ENCODE measurements at places on chromosomes 2 and 18. TPM values are rescaled to one million over a fixed set of nuclear protein-coding genes. Genes with fewer than 3 reads are reported as not detected.

The SLC4A5 gene
- 8.0 TPM for total RNA-seq

The CCDC74B gene
- total RNA-seq: 0.28 TPM

The COL5A2 gene
- 0.68 TPM for total RNA-seq

The GPR17 gene
- total RNA-seq: not detected

The SERPINB8 gene
- 4.9 TPM for total RNA-seq

The CYS1 gene
- not detected for total RNA-seq

- no peaks in the 10 kb centered on the region for H3K27me3 ChIP-seq
- no peaks in the 10 kb centered on the region for H3K36me3 ChIP-seq
- no peak overlapping the region for H3K4me3 ChIP-seq
- peak; percentile 14 for DNase-seq
Observed at GRCh38 chr2:19711470-19712372, 190.1 kb downstream of the TTC32 start.

DNA sequence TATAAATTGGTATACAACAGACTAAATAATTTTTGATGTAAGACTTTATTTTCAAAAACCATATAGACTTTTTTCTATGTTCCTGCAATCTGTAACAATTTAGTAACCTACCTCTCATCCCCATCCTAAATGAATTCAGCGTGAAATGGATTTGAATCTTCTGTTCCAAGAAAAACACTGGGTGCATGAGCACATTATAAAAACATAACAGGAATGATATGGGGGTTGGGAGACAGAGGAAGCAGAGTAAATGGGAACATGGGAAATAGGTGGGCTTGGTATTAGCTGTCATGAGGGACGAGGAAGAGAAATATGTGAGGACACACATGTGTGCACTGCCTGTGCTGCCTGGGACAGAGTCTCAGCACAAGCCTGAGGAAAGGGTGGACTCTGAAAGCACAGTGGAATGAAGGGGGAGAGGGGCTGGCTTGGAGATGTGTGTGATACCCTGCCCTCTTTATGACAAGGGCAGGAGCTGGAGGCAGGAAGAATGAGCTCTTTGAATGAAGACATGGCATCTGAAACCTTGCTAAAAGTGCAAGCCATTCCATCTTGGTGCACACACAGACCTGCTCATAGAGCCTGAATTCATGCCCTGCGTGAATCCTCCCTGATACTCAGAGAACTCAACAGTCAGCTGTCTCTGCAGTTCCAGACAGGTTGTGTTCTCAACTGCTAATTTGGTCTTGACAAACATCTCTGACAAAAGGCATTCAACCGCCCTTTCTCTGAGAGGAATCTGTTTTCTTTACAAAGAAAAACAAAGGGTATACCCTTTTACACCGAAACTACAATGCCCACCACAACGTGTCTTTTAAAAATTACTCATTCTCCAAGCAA is 66.6 kb downstream of the EPB41L3 start:
- H3K27ac ChIP-seq: no peak overlapping the region
- DNase-seq: no peak
- no peaks in the 10 kb centered on the region for H3K27me3 ChIP-seq
- H3K36me3 ChIP-seq: no peaks in the 10 kb centered on the region
- H3K4me3 ChIP-seq: no peak overlapping the region
- no peaks in the 10 kb centered on the region for H3K4me1 ChIP-seq

- H3K4me3 ChIP-seq: no peak overlapping the region
- no peak overlapping the region for H3K27ac ChIP-seq
- no peaks in the 10 kb centered on the region for H3K36me3 ChIP-seq
- no peaks in the 10 kb centered on the region for H3K27me3 ChIP-seq
- peaks cover 12% of the 10 kb centered on the region for H3K4me1 ChIP-seq
Observed at GRCh38 chr2:121694398-121695170, 42.1 kb downstream of the NIFK start.

GRCh38 chr18:73613706-73614340 is 533.8 kb downstream of the FBXO15 start:
- no peak for DNase-seq
- H3K4me1 ChIP-seq: no peaks in the 10 kb centered on the region
- H3K27ac ChIP-seq: no peak overlapping the region
- H3K27me3 ChIP-seq: no peaks in the 10 kb centered on the region
- H3K4me3 ChIP-seq: no peak overlapping the region

DNA sequence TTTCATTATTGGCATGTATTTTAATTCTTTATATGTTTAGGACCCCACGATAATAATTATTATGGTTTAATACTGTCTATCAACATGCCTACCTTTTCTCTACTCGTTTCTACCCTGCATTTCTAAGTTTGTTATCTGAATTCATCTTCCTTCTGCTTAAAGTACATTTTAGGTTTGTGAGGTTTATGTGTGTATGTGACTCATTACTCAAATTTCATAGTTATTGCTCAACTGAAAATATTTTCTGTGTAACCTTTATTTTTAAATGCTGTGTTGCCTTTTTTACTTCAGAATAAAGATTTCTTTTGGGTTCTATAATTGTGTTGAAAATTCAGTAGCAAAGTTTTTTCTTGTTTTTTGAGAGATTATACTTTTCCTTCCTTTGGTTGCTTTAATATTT is 933.9 kb upstream of the LRRTM1 start:
- no peaks in the 10 kb centered on the region for H3K36me3 ChIP-seq
- no peak overlapping the region for H3K27ac ChIP-seq
- no peaks in the 10 kb centered on the region for H3K27me3 ChIP-seq
- H3K4me3 ChIP-seq: no peak overlapping the region
- H3K4me1 ChIP-seq: no peaks in the 10 kb centered on the region

- H3K27me3 ChIP-seq: no peaks in the 10 kb centered on the region
- no peak overlapping the region for H3K4me3 ChIP-seq
- H3K4me1 ChIP-seq: peaks cover 6% of the 10 kb centered on the region
- no peak overlapping the region for H3K27ac ChIP-seq
- no peak for DNase-seq
Observed at GRCh38 chr2:172484253-172484652, 56.9 kb downstream of the ITGA6 start.

- H3K4me1 ChIP-seq: no peaks in the 10 kb centered on the region
- no peaks in the 10 kb centered on the region for H3K36me3 ChIP-seq
- no peaks in the 10 kb centered on the region for H3K27me3 ChIP-seq
- no peak overlapping the region for H3K27ac ChIP-seq
- H3K4me3 ChIP-seq: no peak overlapping the region
Observed at GRCh38 chr18:39314595-39314994, 1749.0 kb upstream of the CELF4 start.

DNA sequence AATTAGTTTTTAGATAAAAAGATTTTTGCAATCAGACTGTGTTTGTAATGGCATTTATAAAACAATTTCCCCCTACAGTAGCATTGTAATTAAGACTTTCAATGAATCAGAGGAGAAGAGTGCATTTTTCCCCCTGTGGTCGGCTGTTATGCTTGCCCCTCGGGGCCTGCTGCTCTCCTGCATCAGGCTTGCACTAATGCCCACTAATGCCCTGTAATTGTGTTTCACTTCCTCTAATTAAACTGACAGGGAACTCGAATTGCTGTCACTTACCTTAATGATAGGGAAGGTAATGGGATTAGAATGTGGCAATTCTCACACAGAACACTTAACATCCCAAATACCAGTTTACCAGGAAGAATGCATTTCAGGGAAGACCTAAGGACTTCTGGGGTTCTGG is 61.2 kb upstream of the LRRTM1 start:
- H3K27me3 ChIP-seq: no peaks in the 10 kb centered on the region
- no peaks in the 10 kb centered on the region for H3K4me1 ChIP-seq
- H3K36me3 ChIP-seq: no peaks in the 10 kb centered on the region

DNA sequence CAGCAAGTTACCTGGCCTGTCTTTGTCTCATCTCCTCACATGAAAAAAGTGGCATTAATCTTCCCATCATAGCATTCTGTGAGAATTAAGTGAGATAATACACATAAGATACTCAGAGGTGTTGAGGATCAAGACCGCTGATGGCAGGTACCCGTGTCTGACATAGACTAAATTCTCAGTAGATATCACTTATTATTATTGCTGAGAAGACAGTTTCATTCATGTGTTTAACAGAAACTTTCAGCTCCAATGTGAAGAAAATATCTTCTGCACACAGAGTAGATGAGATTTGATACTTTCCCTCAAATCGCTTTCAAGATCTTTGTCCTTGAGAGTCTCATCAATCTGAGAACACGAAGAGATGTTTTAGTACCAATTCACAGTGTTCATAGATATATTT is 809.4 kb downstream of the TSN start:
- no peaks in the 10 kb centered on the region for H3K36me3 ChIP-seq
- H3K4me3 ChIP-seq: no peak overlapping the region
- H3K27me3 ChIP-seq: no peaks in the 10 kb centered on the region
- no peak for DNase-seq
- no peaks in the 10 kb centered on the region for H3K4me1 ChIP-seq
- no peak overlapping the region for H3K27ac ChIP-seq
